CD4-positive, alpha-beta T cell treated with Interleukin-17A for 4 hours (primary cell): ENCODE measurements at places on chromosomes 2 and 18.

- no peak for DNase-seq
These were observed 111.7 kb upstream of the SCN1A start for GRCh38 chr2:166239548-166239947.

- no peak for DNase-seq
These were observed 30.5 kb downstream of the OLA1 start for GRCh38 chr2:174217869-174218268.

DNA sequence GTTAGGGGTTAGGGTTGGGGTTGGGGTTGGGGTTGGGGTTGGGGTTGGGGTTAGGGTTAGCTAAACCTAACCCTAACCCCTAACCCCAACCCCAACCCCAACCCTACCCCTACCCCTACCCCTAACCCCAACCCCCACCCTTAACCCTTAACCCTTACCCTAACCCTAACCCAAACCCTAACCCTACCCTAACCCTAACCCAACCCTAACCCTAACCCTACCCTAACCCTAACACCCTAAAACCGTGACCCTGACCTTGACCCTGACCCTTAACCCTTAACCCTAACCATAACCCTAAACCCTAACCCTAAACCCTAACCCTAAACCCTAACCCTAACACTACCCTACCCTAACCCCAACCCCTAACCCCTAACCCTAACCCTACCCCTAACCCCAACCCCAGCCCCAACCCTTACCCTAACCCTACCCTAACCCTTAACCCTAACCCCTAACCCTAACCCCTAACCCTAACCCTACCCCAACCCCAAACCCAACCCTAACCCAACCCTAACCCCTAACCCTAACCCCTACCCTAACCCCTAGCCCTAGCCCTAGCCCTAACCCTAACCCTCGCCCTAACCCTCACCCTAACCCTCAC is 24.1 kb upstream of the RABL2A start:
- peak; percentile 1 for DNase-seq

- no peak for DNase-seq
These were observed 54.0 kb upstream of the OTX1 start for GRCh38 chr2:62996534-62997186.

- DNase-seq: no peak
These were observed 55.1 kb upstream of the LDAH start for GRCh38 chr2:20877960-20878359.

GRCh38 chr2:65265671-65266045 is 38.0 kb downstream of the ACTR2 start:
- no peak for DNase-seq

- DNase-seq: no peak
These were observed 1.6 kb downstream of the LONRF2 start for GRCh38 chr2:100320547-100321178.

DNA sequence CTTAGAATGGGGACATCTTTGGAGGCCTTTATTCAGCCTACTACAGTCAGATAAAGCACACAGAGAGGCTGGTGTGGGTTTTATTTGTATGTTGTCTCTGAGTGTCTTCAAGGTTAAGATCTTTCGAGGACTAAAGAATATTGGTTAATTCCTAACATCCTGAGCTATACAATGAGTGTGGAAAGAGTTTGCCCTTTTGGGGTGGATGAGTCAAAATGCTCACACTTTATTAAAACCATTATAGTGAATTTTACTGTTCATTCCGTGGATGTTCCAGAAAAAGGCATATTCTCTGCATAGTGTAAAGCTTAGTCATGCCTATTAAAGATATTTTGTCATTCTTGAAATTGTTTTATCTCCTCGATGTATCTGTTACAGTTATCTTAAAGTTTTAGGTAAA is 29.1 kb upstream of the SLC38A11 start:
- DNase-seq: no peak
